ENCODE measurements at places on chromosomes 4 and X. TPM values are rescaled to one million over a fixed set of nuclear protein-coding genes. Genes with fewer than 3 reads are reported as not detected.
A peak's percentile ranks its signal among the peaks of the same experiment; 100 is the strongest.

LRP2BP gene
- 0.48 TPM for polyA plus RNA-seq

MEPE gene
- polyA plus RNA-seq = not detected

DGKK gene
- polyA plus RNA-seq = 0.01 TPM

FAM9C gene
- polyA plus RNA-seq = 0.01 TPM

PCDH18 gene
- 3.4 TPM for polyA plus RNA-seq

AADAT gene
- 2.2 TPM for polyA plus RNA-seq

DCAF8L2 gene
- not detected for polyA plus RNA-seq

SSX5 gene
- not detected for polyA plus RNA-seq

PCDH10 gene
- polyA plus RNA-seq = 0.14 TPM

ARX gene
- 0.21 TPM for polyA plus RNA-seq

DNA sequence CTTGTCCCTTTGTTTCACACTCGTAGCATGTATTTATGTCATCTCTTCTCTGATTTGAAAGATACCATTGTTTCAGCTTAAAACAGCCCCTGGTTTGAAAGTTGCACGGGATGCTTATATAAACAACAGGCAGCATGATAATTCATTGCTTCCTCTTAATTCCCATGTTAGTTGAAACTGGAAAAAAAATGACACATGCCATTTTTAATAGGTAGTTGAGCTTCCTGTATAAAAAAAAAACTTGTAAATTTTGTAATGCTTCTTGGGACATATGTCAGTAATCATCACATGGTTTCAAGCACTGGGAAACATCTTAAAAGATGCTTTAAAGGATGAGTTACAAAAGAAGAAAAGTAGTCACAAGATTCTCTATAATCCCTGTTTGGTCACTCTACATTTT is 243.0 kb downstream of the PALLD start:
- DNase-seq = no peak

DNA sequence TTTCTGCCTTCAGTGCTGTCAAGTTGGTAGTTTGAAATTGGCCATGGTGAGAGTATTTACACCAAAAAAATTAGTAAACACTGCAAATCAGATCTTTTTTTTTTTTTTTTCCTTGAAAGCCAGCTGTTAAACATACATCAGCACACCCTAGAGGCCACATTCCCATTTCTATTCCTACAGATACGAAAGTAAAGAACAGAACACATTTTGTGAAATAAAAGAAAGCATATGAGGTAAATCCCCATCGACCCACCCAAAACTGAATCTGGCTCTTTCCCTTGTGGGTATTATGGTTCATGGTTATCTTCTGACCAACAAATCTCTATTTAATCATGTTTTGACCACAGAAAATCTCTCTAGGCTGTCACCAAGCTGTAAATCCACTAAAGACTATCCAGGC is 41.8 kb upstream of the AP1AR start:
- DNase-seq = peak; percentile 5

GRCh38 chr4:53075162-53075785 is 213.2 kb downstream of the RASL11B start:
- no peak for DNase-seq

DNA sequence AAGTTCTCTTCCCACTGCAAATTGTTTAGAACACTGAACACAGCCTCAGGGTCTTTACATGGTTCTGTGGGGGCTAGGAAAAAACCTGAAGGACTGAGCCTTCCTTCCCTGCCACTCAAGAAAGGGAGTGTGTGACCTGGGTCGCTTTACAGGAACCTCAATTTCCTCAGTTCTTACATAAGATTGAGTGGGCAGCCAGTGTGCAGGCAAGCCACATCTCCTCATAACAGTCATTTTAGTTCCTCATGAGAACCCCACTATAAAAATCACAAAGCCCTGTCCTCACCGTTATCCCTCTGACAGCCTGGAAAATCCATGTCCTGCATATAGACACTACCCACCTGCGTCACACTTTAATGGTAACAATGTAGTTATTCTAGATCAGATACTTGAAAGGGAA is 2.1 kb upstream of the ETDC start:
- no peak for DNase-seq

GRCh38 chr4:4847011-4847410 is 12.5 kb upstream of the MSX1 start:
- no peak for DNase-seq

- no peak for DNase-seq
Measured at GRCh38 chrX:121958886-121959285, 911.5 kb downstream of the GLUD2 start.

DNA sequence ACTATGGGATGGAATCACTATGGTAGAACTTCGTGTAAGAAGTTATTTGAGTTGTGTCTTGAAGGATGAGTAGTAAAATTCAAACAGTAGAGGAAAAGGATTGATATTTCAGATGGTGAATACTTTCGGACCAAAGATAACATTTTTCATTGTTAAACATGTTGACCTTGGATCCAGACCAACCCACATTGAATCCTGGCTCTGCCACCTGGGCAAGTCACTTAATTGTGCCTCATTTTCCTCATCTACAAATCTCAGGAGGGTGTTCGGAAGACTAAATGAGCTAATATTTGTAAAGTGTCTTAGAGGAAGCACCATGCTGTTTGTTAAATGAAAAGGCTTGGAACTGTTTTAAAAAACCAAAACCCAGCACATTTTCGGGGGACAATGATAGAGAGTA is 1.4 kb upstream of the AIFM1 start:
- DNase-seq = no peak

- DNase-seq = no peak
Measured at GRCh38 chr4:82851885-82852750, 38.8 kb downstream of the SEC31A start.

- DNase-seq = peak; percentile 23
Measured at GRCh38 chrX:70979136-70979762, 48.4 kb upstream of the SLC7A3 start.

- no peak for DNase-seq
Measured at GRCh38 chr4:79217025-79217424, 108.8 kb downstream of the NAA11 start.

GRCh38 chrX:153153516-153153915 is 25.6 kb upstream of the MAGEA1 start:
- DNase-seq = no peak

DNA sequence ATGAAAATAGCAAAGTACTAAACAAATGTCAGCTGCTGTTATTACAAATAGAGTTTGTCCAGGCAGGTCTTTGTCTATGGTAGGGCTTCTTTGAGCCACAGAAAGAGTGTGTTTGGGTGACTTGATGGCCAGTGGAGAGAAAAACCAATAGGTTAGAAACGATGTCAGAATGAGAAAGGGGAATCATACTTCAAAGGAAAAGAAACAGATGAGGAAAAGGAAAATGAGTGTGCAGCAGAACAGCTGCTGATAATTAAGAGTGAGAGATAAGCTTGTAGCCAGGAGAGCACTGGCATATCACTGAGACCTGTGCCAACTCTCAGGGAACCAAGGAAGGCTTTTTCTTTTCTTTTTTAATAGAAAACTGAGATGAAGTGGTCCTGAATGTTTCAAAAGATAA is 257.2 kb downstream of the ARHGAP24 start:
- no peak for DNase-seq

- DNase-seq = no peak
Measured at GRCh38 chrX:16162391-16162790, 4.9 kb upstream of the MAGEB17 start.

DNA sequence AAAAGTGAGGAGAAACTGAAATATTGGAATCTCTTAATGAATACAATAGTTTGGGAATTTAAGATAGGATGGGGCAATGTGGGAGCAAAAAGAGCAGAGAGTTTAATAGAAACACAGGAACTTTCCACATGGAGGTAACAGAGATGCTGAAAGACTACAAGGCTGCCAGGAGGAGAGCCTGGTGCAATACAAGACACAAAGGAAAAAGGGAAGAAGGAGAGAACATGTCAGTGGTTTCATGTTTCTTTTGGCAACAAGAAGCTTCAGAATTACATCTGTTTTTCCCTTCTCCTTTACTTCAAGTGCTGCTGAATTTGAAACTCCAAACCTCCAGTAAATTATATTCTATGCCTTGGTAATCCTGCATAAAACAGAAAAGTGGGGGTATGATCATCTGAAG is 474.3 kb downstream of the FAT4 start:
- no peak for DNase-seq

GRCh38 chr4:112942077-112942476 is 107.4 kb upstream of the ANK2 start:
- DNase-seq = no peak

GRCh38 chr4:139484783-139485311 is 30.9 kb downstream of the RAB33B start:
- DNase-seq = no peak

DNA sequence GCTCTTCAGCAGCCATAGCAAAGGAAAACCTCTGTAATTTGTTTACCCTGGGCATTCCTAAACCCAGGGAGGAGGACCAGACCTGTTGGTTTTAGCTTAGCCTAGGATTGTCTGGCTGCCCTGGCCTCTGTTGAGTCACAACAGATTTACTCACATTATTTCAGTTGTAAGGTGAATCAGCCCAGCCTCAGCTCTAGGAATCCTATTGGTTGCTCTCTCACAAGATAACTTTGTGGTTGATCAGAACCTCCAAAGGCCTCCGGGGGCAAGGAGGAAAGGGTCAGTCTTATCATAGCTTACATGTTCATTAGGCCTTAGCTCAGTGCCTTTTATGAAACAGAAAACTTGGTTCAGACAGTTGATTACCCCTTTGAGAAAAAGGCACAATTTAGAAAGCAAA is 41.0 kb downstream of the PDK3 start:
- DNase-seq = no peak

DNA sequence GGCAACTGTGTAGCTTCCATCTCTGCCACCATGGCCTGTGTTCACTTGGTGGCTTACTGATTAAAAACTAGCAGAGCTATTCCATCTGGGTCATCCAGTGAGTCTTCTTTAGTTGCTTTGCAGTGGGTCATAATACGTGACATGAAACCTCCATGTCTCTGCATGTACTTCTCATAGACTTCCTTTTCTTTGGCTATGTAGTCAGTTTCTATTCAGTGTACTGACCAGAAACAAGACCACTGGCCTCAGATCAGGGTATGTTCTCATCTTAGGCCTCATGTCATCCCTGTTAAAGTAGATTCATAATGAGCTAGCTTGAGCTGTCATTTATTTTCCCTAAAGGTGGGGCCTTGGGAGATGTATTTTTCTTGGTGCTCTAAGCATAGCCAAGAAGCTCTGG is 195.2 kb downstream of the CCNG2 start:
- no peak for DNase-seq
